ENCODE measurements at places on chromosomes 1 and 21.

DNA sequence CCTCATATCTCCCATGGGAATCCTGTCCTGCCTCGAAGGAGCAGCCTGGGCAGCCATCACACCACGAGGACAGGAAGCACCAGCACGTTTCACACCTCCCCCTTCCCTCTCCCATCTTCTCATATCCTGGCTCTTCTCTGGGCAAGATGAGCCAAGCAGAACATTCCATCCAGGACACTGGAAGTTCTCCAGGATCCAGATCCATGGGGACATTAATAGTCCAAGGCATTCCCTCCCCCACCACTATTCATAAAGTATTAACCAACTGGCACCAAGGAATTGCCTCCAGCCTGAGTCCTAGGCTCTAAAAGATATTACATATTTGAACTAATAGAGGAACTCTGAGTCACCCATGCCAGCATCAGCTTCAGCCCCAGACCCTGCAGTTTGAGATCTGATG lies 8.7 kb downstream of the SLAMF8 start:
- DNase-seq = no peak

DNA sequence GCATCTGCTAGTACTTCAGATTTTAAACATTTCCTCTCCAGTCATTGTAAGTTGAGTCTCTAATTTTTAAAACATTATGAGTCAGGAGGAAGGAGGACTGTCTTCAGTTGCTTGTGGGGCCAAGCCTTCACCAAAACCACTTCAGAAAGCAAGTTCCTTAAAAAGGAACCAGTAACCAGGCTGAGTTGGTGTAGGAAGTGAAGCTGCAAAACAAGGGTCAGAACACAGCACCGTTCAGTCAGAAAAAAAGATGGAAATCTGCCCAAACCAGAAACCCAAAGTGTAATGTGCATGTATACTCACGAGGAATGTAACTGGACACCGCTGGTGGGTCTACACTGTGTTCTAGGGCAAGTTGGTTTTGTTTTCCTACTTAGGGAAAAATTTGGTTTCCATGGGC lies 402.1 kb downstream of the SETD4 start:
- no peak for DNase-seq

- no peak for DNase-seq
These were observed 223.8 kb downstream of the KCNH1 start for GRCh38 chr1:210910020-210910575.

- no peak for DNase-seq
These were observed 34.4 kb downstream of the TMCC2 start for GRCh38 chr1:205261946-205262691.

- DNase-seq = no peak
These were observed 27.9 kb upstream of the RLF start for GRCh38 chr1:40133312-40133665.

DNA sequence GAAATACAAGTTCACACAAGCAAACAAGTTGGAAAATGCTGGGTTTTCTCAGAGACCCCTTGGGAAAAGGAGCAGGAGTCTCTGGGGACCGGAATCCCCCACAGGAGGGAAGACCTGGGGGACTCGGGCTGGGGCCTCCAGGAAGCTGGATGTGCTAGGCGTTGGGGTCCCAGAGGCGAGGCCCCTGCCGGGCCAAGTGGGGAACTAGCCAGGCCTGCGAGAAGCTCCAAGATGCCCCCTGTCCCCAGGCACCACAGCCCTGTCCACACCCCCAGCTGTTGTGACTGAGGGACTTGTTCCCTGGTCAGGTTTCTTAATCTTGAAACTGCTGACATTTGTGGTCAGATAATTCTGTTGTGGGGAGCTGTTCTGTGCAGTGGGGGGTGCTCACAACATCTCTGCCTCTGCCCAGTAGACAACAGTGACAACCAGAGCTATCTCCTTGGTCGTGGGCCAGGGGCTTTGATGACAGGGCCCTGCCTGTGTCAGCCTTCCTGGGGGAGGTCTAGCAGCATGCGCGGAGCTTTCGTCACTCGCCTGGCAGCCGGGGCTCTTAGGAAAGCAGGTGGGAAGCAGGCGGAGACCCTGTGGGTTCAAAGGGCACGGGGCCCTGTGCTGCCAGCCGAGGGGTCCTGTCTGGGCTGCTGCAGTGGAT lies 126.4 kb upstream of the ARHGEF16 start:
- no peak for DNase-seq

DNA sequence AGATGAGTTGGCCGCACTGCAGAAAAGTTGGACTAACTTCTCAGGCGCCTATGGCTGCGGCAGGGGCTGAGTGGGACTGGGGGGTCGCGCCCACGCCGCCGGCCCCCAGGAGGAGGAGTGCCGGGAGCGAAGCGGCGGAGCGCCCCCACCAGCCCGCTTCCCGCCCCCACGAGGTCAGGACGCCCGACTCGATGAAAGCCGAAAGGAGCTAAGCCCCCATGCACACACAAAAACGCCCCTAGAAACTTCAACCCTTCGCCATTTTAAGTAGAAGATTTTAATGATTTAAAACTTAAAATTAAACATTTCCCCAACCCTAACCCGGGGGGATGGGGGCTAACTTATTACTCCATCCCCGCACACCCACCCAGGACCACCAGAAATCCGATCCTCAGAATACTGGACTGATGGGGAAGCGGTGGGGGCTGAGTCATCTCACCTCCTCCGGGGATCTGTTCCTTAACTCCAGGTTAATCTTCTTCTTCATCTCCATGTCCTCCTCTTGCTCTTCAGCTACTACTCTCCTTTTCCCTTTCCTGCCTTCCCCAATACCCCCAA lies 539 bp downstream of the ANP32E start:
- peak; percentile 50 for DNase-seq

DNA sequence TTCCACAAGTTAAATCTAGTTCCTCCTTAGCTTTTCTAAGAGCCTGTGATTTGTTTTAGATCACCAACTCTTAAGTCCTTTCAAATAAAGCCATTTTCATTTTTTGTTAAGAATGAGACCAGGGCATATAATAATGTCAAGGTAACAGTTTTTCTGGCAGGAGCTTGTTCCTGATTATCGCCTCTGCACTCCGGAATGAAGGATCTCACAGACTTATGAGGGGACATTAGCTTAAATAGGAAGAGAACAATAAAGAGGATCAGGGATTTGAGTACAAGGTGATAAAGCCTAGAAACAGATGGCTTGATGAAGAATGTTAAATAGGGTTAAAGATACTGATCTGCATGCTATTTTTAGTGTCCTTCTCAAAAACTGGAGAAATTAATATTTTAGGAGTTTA lies 13.6 kb upstream of the OTUD7B start:
- DNase-seq = no peak

GRCh38 chr1:46940307-46940706 lies 969 bp downstream of the CYP4A11 start:
- DNase-seq = no peak

DNA sequence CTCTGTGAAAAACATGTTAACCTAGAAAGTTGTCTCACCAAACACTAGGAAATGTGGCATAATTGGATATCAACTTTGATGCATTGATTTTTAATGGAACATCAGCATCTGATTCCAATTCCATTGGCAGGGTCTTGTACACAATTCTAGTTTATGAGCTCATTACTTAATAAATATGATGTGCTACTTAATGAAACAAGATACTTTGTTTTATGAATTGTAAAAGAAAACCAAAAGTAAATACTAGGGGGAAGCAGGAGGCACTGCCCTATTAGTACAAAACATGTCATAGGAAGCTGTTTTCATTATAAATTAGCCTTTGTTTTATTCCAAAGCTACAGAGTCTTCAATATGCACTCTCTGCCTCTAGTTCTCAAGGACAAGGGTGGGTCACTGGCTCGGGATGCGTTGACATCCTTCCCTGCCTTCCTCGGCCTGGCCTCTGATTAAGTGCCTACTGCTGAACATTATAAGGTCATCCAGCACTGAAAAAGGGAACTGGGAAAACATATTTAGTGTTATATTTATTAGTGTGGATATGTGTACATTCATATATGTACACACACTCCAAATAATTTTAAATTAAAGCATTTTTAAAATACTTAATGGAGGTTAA lies 185.2 kb downstream of the USH2A start:
- DNase-seq = no peak

DNA sequence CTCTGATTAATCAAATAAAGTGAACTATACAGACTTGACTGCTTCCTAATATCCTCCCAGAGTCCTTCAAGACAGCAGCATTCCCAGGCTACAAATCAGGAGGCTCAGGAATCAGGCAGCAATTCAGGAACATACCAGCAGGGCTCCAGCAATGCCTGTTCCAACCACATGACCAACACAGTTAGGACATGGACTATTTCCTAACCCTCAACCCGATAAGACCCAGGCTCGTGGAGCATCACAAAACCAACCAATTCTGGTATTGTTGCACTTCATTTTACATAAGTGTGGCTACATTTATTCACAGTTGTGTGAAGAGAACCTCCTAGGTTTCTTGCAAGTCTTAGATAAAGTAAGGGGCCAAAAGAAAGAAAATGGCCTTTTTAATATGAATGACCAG lies 546.2 kb upstream of the ADGRL2 start:
- no peak for DNase-seq

- DNase-seq = no peak
These were observed 3.5 kb upstream of the TSPAN1 start for GRCh38 chr1:46171351-46171750.

- DNase-seq = no peak
These were observed 177.7 kb downstream of the URB2 start for GRCh38 chr1:229803626-229804217.

GRCh38 chr1:219401724-219402625 lies 210.9 kb downstream of the ZC3H11B start:
- no peak for DNase-seq

DNA sequence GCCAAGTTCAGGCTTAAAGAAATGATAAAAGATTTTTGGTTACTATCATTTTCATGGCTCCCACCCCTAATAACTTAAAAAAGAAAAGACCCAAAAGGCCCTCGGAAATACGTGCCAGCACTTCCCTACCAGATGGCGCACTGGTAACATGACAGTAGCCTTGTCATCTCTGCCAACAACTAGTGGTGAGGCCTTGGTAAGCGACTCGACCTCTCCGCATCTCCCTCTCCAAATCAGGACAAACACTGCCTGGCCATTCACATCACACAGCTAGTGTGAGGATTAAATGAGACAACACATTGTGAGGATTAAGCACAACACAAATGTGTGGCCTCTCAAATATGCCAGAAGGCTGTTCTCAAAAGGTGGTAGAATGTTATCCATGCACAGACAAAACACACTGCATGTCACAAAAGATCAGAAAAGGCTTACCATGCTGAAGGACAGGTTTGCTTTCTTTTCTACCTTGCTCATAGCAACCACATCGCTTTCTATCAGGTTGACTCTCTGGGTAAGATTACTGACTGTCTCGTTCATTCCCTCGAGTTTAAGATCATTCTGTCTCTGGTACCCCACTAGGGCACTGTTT lies 16.4 kb downstream of the TEX38 start:
- DNase-seq = no peak

- no peak for DNase-seq
These were observed 22.3 kb downstream of the EXO1 start for GRCh38 chr1:241870336-241870735.

DNA sequence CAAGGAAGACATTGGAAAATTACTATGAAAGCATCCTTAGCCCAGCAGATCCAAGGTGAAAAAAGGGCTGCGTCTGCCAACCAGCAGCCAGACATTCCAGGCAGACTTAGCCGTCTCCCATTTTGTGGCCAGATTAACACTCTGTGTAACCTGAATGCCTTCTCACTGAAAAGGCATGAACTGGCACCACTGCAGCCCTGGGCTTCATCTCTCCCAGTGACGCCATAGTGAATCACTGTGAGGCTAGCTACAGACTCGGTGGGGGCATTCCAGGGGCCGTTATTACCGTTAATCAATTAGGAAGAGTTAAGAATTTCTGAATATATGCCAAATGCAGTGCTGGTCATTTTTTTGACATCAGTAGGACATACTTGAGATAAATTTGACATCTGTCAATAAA lies 627.4 kb downstream of the LMO4 start:
- DNase-seq = no peak
